ENCODE measurements at places on chromosomes 16 and 17.

DNA sequence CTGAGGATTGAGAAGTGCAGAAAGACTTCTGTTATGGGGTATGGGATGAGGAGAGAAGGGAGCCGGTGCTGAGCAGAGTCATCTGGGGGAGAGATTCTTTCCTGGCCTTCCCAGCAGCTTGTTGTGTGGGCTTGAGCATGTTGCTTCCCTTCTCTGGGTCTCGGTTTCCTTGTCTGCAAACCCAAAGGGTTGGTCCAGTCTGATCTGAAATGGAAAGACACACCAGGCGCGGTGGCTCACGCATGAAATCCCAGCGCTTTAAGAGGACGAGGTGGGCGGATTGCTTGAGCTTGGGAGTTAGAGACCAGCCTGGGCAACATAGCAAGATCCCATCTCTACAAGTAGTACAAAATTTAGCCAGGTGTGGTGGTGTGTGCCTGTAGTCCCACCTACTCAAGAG is 6.0 kb downstream of the SOCS3 start:
- no peak for DNase-seq

DNA sequence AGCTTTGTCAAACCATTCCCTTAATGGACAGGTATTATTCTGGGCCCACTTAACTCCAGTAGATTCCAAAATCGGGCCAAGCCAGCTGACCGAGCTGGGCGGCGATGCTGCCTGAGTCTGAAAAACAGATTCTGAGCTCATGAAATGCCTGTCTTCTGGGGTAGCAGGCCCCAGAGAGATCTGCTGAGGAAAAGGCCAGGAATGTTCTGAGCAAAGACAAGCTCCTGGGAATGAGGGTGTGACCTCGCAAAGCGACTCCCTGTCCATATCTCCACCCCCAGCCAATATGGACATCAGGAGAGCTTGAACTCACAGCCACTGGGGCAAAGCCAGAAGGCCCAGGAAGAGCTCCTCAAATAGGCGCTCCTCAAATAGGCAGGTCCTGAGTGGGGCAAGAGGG is 23.7 kb downstream of the ZNF423 start:
- DNase-seq: no peak

GRCh38 chr16:78673884-78674283 is 574.4 kb downstream of the WWOX start:
- DNase-seq: no peak

DNA sequence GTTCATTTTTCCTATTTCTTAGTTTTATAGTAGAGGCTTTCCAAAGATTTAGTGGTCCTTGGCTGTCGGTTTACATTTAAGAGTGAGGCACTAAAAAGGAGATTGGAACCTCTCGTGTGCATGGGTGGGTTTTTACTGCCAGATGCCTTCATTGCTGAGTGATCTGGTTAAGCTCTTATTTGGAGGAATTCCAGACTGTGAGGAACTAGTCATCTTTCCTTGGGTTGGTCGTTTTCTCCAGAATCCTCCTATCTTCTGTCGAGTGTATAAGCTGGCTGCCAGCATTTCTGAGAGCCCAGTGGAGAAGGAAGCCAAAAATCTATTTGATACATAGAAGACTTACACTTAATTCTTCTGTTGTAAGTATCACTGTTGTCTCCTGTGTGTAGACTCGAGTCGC is 22.6 kb downstream of the IST1 start:
- no peak for DNase-seq

- no peak for DNase-seq
These were observed 104.9 kb upstream of the TBX2 start for GRCh38 chr17:61294777-61295176.

DNA sequence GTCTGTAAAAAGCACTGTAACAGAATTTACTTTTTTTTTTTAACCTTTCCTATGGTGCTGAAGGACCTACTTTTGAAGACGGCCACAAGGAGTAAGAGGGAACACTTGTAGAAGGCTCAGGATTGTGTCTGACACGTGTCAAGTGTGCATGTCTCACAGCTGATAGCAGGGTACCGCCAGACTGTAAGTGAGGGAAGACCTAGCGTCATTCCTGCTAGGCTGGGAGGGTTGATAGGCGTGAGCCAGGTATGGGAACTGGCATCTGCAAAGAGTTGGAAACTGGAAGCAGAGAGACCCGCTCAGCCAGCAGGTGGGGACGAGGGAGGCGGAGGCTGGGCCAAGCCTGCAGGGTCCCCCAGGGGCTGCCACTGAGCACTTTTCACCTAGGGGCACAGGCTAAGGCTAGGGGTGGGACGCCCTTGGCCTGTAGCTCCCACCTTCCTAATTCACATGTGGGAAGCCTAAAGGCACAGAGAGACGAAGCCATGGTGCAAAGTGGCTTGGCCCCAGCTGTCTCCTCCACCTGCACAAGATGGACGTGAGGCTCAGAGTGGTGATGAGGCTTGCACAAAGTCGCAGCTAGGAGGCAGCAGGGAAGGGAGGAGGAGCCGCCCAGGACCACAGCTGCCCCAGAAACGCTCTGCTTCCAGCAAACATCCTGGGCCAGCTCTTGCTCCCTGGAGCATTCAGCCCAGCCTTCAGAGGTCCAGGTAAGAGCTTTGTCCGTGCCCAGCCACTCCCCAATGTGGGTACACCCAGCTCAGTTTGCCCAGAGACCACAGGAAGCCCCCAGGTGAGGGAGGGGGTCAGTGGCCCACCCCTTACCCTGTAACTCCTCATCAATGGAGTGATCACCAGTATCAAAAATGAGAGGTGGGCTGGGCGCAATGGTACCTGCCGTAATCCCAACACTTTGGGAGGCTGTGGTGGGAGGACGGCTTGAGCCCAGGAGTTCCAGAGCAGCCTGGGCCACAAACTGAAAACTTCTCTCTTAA is 18.9 kb downstream of the VASN start:
- no peak for DNase-seq

DNA sequence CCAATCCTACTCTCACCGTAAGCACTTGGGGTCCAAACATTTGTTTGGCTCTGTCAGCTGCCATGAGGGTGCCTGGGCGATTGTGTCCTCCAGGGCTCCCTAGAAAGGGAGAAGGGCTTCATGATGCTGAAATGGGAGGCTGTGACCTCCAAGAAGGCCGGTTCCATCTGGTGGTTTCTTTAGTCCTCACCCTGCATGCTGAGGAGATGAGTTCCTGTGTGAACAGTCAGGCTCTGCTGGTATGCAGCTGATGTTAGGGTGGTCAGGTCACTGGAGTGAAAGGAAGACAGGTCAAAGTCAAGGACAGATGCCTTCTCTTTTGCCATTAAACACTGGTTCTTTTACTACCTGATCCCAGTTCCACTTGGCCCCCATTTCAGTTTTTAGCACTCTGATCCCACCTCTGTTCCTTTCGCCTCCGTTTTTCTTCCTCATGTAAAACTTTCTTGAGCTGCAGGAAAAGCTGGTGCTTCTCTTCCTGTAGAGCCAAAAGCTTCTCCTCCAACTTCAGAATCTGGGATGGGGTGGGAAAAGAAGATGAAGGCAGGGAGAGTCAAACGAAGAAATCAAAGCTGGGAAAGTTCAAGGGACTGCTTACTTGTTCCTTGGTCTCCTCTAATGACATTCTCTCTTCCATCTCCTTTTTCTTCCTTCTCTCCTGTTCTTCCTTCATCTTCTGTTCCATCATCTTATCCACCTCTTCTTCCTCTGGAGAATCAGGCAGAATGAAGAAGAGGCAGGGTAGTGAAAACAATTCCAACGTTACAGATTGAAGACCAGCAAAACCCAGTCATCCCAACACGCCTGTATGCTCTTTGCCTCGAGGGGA is 1.1 kb downstream of the GPS2 start:
- no peak for DNase-seq
